ENCODE measurements at places on chromosomes 5 and 9.
A peak's percentile ranks its signal among the peaks of the same experiment; 100 is the strongest.

DNA sequence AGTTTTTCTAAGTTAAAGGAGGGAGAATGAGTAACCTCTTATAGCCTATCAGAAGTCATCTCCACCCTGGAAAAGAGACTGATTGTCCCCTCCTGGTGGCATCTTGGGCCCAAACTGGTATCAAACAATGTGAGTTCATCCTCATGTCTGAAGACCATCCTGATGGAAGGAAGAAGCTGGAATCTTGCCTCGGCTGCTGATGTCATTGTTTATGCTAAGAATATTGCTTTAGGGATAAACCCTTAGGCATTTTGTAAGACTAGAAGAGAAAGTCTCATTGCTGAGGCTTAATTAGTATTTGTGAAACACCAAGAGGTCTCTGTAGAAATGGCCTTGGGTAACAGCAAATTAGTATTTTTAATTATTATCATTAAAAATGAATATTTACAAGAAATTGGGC lies 65.7 kb upstream of the KCNN2 start:
- DNase-seq = no peak

GRCh38 chr9:131734781-131735180 lies 5.1 kb downstream of the RAPGEF1 start:
- peak; percentile 47 for DNase-seq

- DNase-seq = peak; percentile 9
These were observed 12.4 kb downstream of the NR6A1 start for GRCh38 chr9:124758691-124759090.

GRCh38 chr5:124264499-124264898 lies 481.9 kb downstream of the ZNF608 start:
- no peak for DNase-seq

GRCh38 chr5:96219580-96220281 lies 213.3 kb downstream of the PCSK1 start:
- DNase-seq = no peak

DNA sequence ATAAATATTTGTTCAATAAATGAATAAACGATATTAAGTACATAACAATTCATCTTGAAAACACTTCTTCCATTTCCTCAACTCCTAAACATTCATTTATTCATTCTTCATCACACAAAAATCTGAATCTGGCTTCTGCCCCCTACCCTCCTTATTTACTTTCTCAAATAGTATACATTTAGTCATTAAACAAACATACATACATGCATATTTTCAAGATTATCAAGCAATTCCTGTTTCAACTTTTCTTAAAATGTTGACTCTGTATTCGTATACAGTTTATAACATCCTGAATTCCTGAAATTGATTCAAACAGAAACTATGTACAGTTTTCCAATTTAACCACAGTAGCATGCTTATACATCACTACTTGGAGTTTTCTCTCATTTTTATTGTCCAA lies 129.0 kb downstream of the MUSK start:
- DNase-seq = no peak

All from inflammatory macrophage treated with lipopolysaccharide for 4 hours (primary cell).